Adrenal gland (tissue), 19 donors: ENCODE measurements at places on chromosomes 6 and 20.
A peak's percentile ranks its signal among the peaks of the same experiment; 100 is the strongest.

DNA sequence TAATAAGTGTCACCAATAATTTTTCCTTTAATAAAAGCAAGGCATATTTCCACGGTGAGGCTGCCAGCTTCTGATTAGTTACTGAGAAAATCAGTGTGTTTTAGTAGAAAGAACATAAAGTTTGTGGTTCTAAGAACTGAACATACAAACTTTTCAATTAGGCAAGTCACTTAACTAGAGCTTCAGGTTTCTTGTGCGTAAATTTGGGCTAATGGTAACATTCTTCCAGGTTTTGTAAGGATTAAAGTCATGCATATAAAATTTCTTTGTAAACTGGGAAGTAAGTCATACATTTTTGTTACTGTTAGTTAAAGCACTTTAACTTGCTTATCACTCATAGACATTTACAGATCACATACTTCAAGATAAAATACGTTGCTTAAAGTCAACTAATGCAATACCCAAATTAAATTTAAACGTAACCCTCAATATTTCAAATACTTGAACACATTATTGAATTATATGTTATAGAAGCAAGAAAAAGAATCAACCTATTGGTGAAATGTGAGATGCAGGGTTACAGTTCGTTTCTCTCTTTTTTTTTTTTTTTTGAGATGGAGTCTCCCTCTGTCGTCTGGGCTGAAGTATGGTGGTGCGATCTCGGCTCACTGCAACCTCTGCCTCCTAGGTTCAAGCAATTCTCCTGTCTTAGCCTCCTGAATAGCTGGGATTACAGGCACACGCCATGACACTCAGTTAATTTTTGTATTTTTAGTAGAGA is 327.3 kb upstream of the NOX3 start:
- H3K27ac ChIP-seq: no peak overlapping the region
- no peaks in the 10 kb centered on the region for H3K27me3 ChIP-seq
- no peaks in the 10 kb centered on the region for H3K36me3 ChIP-seq
- no peak overlapping the region for H3K4me3 ChIP-seq
- H3K4me1 ChIP-seq: no peaks in the 10 kb centered on the region

DNA sequence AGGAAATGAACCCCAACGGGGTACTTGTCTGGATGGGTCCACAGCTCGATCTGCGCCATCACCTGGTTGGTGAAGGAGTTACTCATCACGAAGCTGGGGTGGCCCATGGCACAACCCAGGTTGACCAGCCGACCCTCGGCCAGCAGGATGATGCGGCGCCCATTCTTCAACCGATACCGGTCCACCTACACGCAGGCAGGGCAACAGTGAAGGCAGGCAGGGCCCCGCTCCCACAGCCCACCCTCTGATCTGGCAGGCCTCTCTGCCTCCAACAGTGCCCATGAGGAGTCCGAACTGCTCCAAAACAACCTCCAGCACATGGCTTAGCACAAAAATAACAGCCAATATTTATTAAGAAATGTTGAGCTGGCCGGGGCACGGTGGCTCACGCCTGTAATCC is 17.7 kb downstream of the AHCY start:
- no peak for DNase-seq
- H3K36me3 ChIP-seq: peaks cover 49% of the 10 kb centered on the region
- H3K4me3 ChIP-seq: no peak overlapping the region
- no peaks in the 10 kb centered on the region for H3K27me3 ChIP-seq
- H3K27ac ChIP-seq: no peak overlapping the region
- H3K4me1 ChIP-seq: no peaks in the 10 kb centered on the region

- no peak for DNase-seq
- no peaks in the 10 kb centered on the region for H3K36me3 ChIP-seq
- no peaks in the 10 kb centered on the region for H3K4me1 ChIP-seq
- no peak overlapping the region for H3K27ac ChIP-seq
- H3K4me3 ChIP-seq: no peak overlapping the region
- H3K27me3 ChIP-seq: no peaks in the 10 kb centered on the region
These were observed 76.0 kb downstream of the MAN1A1 start for GRCh38 chr6:119273272-119274196.

- no peaks in the 10 kb centered on the region for H3K36me3 ChIP-seq
- no peak overlapping the region for H3K4me3 ChIP-seq
- H3K4me1 ChIP-seq: no peaks in the 10 kb centered on the region
These were observed 197.0 kb upstream of the FKBP1C start for GRCh38 chr6:63014290-63014689.

DNA sequence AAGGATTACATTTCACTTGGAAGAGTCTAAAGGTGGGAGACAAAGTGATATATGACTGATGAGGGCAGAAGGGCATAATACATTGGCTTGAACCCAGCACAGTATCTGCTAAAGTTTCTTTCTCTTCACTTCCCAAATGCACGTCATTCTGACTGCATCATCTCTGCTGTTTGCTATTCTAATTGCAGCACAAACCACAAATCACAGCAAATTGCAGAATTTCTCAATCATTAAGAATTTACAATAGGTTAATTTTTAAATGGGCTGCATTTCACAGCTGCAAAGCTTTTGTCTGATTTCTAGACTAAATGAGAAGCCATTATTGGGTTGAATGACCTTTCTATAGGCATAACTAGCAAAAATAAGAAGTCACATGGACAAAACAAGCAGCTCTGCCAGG is 337.0 kb downstream of the RNGTT start:
- H3K4me3 ChIP-seq: no peak overlapping the region
- H3K36me3 ChIP-seq: no peaks in the 10 kb centered on the region
- no peak for DNase-seq
- H3K27me3 ChIP-seq: no peaks in the 10 kb centered on the region
- no peak overlapping the region for H3K27ac ChIP-seq
- H3K4me1 ChIP-seq: no peaks in the 10 kb centered on the region

- no peaks in the 10 kb centered on the region for H3K27me3 ChIP-seq
- H3K4me3 ChIP-seq: no peak overlapping the region
- H3K27ac ChIP-seq: no peak overlapping the region
- no peaks in the 10 kb centered on the region for H3K4me1 ChIP-seq
These were observed 52.3 kb upstream of the TMEM170B start for GRCh38 chr6:11485271-11485670.

- no peak overlapping the region for H3K27ac ChIP-seq
- H3K36me3 ChIP-seq: no peaks in the 10 kb centered on the region
- H3K4me3 ChIP-seq: no peak overlapping the region
- H3K4me1 ChIP-seq: no peaks in the 10 kb centered on the region
- no peak for DNase-seq
These were observed 9.9 kb downstream of the GGT7 start for GRCh38 chr20:34862724-34863123.

- no peak overlapping the region for H3K27ac ChIP-seq
- no peak overlapping the region for H3K4me3 ChIP-seq
- no peaks in the 10 kb centered on the region for H3K36me3 ChIP-seq
- DNase-seq: no peak
- no peaks in the 10 kb centered on the region for H3K27me3 ChIP-seq
These were observed 14.0 kb downstream of the PDRG1 start for GRCh38 chr20:31937820-31938219.

DNA sequence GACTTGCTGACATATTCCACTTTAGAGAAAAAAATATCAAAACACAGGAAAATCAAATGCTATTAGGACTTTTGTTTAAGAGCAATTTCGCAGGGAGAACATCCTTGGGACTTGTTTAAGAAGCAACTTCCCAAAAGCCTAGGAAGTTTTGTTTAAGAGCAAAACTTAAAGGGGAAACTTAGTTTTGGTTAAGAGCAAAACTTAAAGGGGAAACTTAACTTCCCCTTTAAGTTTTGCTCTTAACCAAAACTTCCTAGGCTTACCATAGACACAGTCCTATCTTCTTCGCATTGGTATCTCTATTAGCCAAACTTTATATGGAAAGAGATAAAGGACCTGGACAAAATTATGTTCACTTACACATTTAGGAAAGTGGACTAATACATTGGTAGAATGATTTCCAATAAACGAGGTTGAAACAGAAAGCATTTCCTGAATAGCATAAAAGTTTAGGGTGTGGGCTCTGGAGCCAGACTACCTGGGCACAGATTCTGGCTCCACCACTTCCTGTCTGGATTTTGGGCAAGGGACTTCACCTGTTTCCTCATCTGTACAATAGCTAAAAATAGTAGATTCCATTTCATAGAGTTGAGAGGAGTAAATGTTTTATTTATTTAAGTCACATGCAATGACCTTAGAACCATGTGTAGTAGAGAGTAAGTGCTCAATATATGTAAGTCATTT is 15.7 kb downstream of the PAQR8 start:
- H3K27ac ChIP-seq: peak overlapping the region; percentile 37
- no peaks in the 10 kb centered on the region for H3K36me3 ChIP-seq
- DNase-seq: no peak
- H3K27me3 ChIP-seq: no peaks in the 10 kb centered on the region
- no peak overlapping the region for H3K4me3 ChIP-seq

DNA sequence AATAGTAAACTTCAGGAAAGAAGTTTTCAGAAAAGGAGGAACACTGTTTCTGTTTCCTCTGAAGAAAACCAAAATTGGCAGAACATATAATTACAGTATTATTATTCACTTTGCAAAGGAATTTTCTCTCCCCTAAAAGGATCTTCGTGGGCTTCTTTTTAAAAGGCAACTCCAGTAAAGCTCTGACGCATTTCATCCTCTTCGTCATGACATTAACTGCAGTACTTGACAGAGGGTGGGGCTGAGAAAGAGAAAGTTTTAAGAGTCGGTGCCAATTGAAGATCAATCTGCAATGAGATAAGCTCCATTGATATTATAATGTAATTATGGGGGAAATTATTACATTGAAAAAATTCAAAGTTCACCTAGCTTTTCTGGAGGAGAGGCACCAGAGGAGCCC is 75.8 kb downstream of the MYB start:
- no peak overlapping the region for H3K4me3 ChIP-seq
- H3K4me1 ChIP-seq: no peaks in the 10 kb centered on the region
- no peak overlapping the region for H3K27ac ChIP-seq
- no peak for DNase-seq
- H3K27me3 ChIP-seq: no peaks in the 10 kb centered on the region
- no peaks in the 10 kb centered on the region for H3K36me3 ChIP-seq

GRCh38 chr6:34688956-34689355 is 7.6 kb downstream of the ILRUN start:
- H3K36me3 ChIP-seq: no peaks in the 10 kb centered on the region
- no peak overlapping the region for H3K4me3 ChIP-seq
- peaks cover 23% of the 10 kb centered on the region for H3K4me1 ChIP-seq
- no peaks in the 10 kb centered on the region for H3K27me3 ChIP-seq

DNA sequence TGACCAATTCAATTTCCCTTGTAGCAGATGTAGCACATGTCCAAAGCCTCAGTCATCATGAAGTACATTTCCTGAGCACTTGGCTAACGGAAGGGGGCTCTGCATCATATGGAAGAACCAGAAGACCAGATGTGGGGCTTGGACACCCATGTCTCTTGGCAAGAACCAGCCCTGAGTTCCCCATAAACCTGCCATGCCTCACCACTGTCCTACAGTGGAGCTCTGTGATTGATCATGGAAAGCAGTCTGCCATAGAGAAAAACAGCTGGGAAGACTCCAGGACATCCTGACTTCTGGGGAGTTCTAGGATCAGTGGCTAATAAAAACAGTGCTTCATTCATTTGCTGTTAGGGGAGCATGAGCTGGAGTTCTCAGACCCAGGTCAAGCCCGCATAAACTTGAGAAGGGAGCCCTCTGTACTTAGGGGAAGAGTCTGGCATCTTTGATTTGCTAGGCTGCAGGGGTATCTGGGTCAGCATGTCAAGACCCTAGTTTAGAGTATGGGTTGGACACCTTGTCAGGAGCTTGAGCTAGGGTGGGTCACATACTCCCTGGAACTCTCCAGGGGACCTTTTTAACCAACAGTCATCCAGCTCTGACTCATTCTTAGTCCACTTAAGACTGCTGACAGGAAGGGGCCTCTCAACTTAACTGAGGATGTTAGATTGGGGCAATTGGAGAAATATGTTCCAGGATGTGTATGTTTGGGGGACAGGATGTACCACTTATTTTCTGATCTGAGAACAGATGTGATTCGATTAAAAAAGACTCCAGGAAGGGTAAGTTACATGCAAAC is 26.3 kb upstream of the TRAM2 start:
- H3K4me3 ChIP-seq: no peak overlapping the region
- H3K27me3 ChIP-seq: no peaks in the 10 kb centered on the region
- H3K36me3 ChIP-seq: no peaks in the 10 kb centered on the region
- no peak overlapping the region for H3K27ac ChIP-seq
- H3K4me1 ChIP-seq: no peaks in the 10 kb centered on the region
- DNase-seq: no peak

DNA sequence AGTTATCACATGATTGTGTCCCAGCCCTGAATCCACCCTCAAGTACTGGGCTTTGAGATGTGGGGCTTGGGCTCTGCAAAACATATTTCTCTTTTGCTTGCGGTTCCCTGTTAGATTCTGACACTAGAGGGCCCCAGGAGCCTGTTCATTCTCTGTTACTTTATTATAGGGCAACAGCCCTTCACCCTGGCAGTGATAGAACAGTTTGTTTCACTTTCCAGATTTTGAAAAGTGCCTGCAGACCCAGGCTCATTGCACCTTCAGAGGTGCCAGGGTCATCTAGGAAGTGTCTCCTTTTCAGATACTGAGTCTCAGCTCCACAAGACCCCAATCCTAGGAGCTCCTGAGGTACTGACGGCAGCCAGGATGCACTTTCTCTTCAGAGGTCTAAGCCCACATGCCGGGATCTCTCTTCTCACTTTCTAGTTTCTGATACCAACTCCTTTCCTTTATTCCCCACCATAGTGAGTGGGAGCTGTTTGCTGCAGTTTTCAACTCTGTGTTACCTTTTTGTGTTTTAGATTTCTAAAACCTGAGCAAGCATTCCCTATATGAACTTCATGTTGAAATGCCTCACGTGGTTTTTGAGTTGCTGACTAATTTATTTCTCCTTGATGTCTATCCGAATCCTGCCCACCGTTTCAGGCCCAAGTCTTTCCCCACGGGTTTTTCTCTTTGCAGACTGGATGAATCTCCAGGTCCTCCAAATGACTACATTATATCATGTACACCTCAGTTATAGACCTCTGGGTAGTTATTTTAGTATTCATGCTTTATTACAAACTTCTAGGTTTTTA is 10.9 kb downstream of the ABT1 start:
- no peak overlapping the region for H3K27ac ChIP-seq
- H3K4me3 ChIP-seq: no peak overlapping the region
- H3K4me1 ChIP-seq: no peaks in the 10 kb centered on the region
- no peaks in the 10 kb centered on the region for H3K36me3 ChIP-seq
- DNase-seq: peak; percentile 48

- H3K4me1 ChIP-seq: peaks cover 10% of the 10 kb centered on the region
- no peaks in the 10 kb centered on the region for H3K36me3 ChIP-seq
- no peak overlapping the region for H3K27ac ChIP-seq
- no peak overlapping the region for H3K4me3 ChIP-seq
- no peak for DNase-seq
These were observed 212.4 kb downstream of the GMPR start for GRCh38 chr6:16450821-16451220.
